ENCODE measurements at places on chromosomes 1 and 21.

GRCh38 chr1:161954466-161954865, 69.2 kb downstream of the OLFML2B start:
- DNase-seq, result no peak

- DNase-seq, result no peak
Measured at GRCh38 chr1:51600529-51600928, 16.4 kb upstream of the OSBPL9 start.

DNA sequence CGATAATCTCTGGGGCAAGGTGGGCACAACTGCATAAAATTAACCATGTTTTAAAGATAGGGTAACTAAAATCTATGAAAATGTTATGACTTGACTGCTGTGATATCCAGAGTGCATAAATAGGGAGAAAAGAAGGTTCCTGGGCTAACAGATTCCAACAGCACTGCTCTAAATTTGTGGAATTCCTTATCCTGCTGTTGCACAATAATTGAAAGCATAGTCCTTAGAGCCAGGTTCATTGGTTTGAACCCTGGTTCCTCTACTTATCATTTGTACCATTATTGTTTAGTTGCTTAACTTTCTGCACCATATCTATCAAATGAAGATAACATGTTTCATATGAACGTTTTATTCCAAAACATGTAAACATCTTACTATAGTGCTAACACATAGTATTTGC, 219.0 kb downstream of the NUF2 start:
- no peak for DNase-seq

GRCh38 chr1:45259053-45259452, 52.6 kb upstream of the ZSWIM5 start:
- no peak for DNase-seq

All from activated naive CD4-positive, alpha-beta T cell treated with anti-CD3 and anti-CD28 coated beads, Interleukin-2, amount 50 U/mL, for 16 hours (primary cell).